Stimulated activated CD4-positive, alpha-beta T cell treated with anti-CD3 and anti-CD28 coated beads, Interleukin-12 subunit alpha, Interleukin-12 subunit beta, amount 100 ng/mL, for 4 hours (primary cell): ENCODE measurements at places on chromosomes 2 and 18.

- DNase-seq: no peak
Measured at GRCh38 chr2:132664096-132664495, 5.9 kb downstream of the LYPD1 start.

DNA sequence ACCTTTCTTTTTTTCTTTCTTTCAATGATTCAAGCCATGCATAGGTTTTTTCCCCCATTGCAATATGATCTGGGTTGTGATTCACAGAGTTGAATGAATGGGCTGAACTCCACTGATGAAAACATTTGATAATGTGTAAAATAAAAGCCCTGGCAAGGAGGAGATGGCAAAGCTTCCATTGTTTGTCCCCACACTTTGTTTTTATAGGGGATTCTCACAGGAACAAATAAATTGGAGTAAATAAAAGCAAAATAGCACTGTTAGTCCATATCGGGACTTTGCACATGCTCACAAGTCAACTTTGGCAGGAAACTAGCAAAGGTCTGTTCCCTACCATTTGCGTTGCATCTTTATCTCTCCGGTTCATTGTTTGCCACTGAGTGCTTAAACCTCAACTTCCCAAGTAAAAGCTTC is 55.7 kb downstream of the MEIS1 start:
- DNase-seq: no peak

GRCh38 chr2:95269036-95269680 is 5.1 kb upstream of the PROM2 start:
- DNase-seq: no peak

DNA sequence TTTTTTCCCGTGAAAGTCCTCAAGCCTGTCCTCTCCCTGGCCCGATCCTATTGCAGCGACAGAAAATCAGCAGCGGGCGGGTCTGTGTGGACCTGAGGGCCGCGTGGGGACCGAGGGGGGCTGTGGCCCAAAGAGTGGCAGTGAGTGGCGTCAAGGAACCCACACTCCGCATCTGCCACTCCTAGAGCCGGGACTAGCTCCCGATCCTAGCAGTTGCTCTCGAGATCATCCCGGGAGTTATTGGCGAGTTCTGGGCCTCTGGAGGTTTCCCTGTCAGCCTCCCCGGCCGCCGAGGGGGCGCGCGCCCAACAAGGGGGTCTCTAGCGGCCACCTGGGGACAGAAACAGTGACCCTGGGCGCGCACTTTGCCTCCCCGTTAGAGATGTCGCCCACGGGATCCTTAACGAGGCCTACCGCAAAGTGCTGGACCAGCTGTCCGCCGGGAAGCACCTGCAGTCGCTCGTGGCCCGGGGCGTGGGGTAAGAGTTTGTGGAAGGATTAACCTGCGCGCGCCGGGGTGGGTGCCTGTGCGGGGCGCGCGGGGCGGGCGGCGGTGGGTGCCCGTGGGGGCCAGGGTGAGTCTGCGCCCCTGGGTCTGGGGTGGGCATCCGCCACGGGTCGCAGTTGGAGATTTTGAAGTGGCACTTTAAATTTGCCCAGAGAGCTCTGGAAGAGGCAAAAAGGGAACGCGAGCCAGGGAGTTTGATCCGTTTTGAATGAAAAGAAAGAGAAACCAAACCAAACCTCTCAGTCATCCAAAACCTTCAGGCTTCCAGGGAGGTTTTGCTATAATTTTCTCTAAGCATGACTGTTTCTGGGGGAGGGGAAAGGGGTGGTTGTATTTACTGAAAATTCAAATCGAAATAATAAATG is 3.5 kb downstream of the ADCYAP1 start:
- no peak for DNase-seq

- no peak for DNase-seq
Measured at GRCh38 chr2:85419009-85419675, 628 bp downstream of the SH2D6 start.

- no peak for DNase-seq
Measured at GRCh38 chr18:30265190-30265589, 777.4 kb downstream of the DSC3 start.

DNA sequence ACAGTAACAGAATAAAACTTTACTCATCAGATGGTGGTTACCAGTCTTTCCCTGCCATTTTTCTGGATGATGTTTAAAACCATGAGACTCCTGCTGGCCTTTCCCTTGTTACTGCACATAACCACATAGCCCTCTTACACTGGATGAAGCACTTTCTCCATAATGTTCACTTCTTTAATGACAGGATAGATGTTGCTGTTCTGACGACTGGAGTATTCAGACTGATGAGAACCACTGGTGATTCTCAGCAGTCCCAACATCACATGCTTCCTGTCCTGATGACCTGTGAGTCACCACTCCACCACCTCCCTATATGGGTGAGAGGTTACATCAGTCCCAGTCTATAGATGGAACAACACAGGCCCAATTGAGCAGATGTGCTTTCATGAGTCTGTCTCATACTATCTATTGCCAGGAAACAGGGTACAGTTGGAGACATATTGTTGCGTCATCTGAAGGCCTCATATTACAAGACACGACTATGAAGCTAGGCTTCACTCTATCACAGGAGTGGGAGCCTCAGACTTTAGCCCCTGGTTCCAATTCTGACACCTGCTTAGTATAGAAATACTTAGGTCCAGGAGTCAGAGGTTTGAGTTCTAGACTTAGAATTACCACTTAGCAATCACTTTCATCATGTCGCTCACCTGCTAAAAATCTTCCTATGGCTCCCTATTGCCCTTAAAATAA is 145.7 kb upstream of the KLF7 start:
- no peak for DNase-seq

GRCh38 chr2:162379719-162380580 is 36.0 kb downstream of the GCA start:
- no peak for DNase-seq

GRCh38 chr2:157789256-157789655 is 86.9 kb downstream of the ACVR1 start:
- no peak for DNase-seq

- no peak for DNase-seq
Measured at GRCh38 chr2:171049691-171050090, 111.0 kb downstream of the TLK1 start.

- DNase-seq: no peak
Measured at GRCh38 chr18:13374468-13375301, 156.1 kb downstream of the LDLRAD4 start.

DNA sequence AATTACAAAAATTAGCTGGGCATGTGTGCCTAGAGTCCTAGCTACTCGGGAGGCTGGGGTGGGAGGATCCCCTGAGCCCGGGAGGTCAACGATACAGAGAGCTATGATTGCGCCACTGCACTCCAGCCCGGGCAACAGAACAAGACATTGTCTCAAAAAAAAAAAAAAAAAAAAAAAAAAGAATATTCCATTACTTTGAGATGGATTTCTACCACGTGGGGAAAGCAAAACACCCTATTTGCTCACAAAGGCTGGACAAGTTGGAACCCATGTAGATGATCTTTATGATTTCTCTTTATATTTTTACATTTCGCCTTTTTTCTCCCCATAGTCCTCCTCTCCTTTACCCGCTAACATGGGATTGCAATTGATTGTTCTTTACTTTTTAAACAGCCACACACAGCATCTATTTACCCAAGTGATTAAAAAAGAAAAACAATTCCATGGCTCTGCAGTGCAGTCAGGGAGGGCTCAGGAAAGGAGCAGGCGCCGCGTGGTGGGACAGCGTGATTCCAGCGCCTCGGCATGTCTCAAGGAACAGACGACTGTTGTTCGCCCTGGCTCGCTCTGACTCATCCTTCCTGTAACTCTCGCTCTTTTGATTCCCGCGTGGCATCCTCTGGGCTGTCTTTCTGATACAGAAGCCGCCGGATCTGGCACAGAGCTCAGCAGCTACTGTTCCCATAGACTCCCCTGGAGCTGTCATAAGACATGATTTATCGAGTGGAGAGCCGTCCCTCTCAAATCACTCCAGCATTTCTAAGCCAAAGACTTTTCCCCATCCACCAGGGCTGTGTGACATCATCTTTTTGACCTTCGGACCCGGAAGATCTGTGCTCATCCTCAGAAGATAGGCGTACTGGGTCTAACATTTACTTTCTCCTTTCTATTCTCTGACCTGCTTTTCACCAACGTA is 230.4 kb upstream of the AGAP1 start:
- no peak for DNase-seq

GRCh38 chr2:58569475-58570185 is 328.5 kb upstream of the FANCL start:
- DNase-seq: no peak

- no peak for DNase-seq
Measured at GRCh38 chr18:25435149-25435782, 83.3 kb upstream of the ZNF521 start.

DNA sequence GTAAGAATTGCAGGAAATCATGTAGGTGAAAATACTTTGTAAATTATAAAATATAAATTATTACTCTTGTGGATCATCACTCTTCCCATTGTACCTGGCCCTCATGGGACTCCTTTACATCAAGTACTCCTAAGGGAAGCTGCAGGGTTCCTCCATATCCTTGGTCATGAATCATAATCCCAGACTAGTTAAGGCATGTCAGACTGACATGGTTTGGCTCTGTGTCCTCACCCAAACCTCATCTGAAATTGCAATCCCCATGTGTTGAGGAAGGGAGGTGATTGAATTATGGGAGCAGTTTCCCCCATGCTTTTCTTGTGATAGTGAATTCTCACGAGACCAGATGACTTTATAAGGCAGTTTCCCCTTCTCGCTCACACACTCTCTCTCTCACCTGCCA is 77.1 kb downstream of the CMPK2 start:
- DNase-seq: no peak

GRCh38 chr2:60070736-60071489 is 482.5 kb downstream of the BCL11A start:
- no peak for DNase-seq

GRCh38 chr2:112972423-112973086 is 5.3 kb upstream of the IL36G start:
- no peak for DNase-seq

DNA sequence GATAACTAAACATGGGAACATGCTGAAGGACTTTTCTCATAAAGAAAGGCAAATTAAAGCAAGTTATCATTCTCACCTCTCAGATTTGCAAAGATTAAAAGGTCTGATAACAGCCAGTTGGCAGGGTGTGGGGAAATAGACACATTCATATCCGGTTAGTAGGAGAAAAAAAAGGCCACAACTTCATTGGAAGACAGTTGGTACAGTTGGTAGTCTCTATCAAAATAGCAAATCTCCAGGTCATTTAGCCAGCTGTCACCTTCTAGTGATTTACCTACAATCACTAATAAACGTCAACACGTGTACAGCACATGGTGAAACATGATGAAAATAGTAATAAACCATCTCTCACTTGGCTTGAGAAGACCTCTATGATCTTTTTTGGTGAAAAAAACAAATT is 16.6 kb downstream of the INPP5D start:
- no peak for DNase-seq

DNA sequence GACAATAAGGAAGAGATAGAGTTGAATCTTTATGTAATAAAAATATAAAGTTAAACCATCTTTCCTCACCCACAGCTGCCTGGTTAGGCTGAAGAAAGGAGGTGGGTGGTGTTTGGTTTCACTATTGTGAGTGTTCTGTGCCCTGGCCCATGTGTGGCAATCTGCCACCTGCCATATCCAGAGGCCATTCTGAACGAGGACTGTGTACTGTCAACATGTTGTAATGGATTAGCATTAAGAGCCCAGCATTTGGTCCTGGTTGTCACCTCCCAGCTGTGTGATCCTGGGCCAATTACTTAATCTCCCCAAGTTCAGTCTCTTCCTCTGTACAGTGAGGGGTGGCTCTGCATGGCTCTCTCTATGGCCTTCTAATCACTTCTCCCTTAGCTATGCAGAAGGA is 118.2 kb upstream of the SEC11C start:
- DNase-seq: no peak

DNA sequence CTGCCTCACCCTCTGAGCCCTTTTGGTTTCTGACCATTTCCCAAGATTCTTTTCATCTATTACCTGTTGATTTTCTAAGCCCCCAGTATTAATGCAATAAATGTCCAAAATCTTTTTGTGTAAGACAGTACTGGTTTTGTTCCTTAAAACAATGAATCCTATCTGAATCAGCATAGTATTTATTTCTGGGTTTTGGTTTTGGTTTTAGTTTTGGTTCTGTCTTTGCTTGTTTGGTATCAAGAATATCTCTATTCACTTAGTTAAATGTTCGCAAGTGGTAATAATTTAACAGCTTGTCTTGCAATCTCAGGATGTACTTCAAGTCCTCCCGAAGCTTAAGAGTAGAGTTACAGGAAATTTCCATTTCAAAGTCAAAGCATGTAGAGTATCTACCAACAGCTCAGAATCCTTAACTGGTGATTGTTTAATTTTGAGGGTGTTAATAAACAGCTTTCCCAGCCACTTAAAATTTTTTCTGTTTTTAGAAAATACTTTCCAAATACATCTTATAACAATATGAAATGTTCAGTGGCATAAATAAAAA is 67.7 kb upstream of the NEDD4L start:
- no peak for DNase-seq

- DNase-seq: no peak
Measured at GRCh38 chr2:106193690-106193976, 468 bp downstream of the UXS1 start.

GRCh38 chr2:111671426-111672150 is 212.4 kb downstream of the ANAPC1 start:
- no peak for DNase-seq

DNA sequence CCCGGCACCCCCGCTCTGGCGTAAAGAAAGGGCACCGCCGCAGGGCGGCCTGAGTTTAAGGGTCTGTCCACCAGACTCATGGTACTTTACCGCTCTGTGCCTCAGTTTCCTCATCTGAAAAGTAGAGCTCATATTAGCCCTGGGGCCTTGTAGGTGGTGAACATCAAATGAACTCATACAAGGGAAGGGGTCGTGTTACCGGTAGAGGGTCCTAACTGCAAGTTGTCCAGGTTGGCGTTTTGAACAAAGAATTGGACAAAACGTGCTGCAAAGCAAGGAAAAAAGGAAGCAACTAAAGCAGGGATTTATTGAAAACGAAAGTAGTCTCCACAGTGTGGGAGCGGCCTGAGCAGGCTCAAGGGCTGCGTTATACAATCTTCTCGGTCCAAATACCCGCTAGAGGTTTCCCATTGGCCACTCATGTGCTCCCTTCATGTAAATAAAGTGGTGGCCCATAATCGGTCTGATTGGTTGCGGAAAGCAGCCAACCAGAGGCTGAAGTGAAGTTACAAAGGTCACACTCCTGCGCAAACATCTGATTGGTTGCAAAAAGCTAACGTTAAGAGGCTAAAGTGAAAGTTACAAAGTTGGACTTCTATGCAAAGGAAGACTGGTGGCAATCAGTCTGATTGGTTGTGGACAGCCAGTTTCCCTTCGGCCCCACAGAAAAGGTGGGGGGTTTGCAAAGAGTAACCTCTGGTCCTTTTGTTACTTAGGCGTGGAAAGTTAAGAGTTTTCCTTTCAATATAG is 80.7 kb upstream of the LDLRAD4 start:
- DNase-seq: peak; percentile 17
